Stimulated activated CD4-positive, alpha-beta T cell treated with anti-CD3 and anti-CD28 coated beads, Interleukin-1b, Interleukin-23, amount 100 ng/mL, for 1 hour (primary cell): ENCODE measurements at places on chromosomes 2 and 18.

DNA sequence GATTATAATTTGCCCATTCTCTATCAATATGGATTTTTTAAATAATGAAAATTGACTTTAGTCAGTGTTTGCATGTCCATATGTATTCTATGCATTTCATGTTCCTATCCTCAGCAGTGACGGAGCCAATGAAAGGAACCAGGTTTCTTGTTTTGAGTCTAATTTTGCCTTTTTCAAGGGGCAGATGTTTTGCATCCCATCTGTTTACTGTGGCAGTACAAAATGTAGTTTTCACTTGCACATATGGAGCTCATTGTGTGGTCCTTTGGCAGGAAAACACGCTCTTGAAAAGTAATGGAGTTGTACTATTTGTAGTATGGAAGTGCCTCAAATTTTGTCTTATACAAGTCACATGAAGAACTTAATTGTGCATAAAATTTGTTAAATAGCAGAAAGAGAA, 127.8 kb downstream of the AGPS start:
- DNase-seq, result no peak

DNA sequence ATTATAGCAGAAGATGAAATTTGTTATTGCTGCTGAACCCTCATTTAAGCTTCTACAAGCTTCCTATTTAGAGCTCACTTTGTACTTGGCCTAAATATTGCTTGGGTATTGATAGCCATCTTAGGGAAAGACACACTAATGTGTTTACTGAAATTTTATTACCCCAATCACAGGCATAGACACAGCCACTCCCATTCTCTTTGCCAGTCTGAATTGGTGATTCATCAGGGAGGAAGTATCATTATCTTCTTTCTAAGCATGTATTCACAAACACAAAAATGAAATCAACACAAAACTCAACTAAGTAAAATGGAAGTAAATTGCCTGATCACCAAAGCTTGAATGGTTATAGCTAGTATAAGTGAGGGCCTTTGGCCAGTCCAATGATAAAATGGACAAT, 666.3 kb downstream of the TSN start:
- no peak for DNase-seq

- no peak for DNase-seq
These were observed 122.0 kb downstream of the SPTBN1 start for GRCh38 chr2:54577944-54578647.

DNA sequence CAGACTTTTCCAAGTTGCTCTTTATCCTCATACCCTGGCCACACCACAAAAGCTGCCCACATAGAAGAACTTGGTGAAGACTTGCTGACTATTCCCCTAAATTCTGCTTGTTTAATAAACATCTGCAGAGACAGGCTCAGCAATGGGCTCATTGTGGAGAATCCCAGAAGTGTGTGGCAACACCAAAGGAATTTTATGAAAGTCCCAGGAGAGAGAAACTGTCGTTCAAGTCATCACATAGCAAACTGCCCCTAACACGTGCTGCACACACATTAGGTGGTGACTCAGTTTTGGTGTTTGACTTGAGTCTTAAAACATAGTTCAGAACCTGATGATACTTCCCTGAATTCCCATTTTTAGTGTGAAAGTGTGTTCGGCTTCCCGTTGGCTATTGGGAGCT, 38.6 kb downstream of the CYP1B1 start:
- no peak for DNase-seq

DNA sequence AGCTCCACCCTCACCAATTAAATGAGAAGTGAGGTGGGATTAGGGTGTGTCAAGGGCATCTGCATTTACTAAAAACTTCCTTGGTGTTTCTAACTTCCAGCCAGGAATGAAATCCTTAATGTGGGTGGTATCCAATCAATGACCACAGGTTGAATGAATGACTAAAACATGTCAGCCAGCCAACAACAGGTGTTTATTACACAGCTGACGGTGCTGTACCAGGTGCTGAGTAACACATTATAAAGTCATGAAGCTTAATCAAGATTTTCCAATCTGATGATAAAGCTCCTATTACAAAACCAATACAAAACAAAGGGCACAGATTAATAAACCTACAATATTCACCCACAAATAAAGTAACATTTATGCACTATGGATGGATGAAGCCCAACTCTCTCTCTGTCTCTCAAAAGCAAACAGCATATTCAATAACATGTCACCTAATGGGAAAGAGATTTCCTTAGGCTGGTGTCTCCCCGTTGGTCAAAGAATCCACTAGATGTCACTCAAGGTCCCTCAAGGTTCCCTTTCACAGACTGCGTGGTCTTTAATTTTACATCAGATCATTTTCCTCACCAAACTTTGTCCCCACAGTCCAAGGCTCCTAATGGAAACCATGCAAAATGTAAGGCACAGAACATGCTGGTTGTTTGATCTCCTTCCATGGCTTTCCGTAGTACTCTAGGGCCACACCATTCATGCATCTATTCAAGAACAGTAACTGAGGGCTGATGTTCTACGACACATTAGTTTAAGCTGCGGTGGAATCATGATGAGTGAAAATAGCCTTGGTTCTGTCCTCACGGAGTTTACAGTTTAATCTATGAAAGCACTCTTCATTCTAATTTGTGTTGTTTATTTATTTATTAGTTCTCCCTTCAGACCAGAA, 6.4 kb upstream of the PTPN4 start:
- DNase-seq, result no peak

- DNase-seq, result no peak
These were observed 77.5 kb downstream of the NCK2 start for GRCh38 chr2:105822186-105822585.

DNA sequence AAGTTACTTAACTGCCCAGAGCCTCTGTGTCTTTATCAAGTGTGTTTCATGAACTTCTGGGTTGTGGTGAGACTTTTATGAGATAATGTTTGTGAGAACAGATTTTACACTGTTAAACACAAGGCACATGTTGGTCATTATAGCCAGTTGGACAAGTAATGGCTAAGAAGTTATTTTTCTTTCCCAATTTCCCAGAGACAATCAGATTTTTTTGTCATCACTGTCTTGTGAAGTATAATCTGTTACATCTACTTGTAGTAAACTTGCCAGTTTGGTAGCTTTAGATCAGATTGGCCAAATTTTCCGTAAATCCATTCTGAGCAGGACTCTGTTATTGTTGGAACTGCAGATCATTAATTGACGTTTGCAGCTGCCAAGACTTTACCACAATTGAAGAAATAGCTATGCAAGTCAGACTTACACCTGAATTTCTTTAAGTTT, 838.8 kb downstream of the SLC4A3 start:
- DNase-seq, result no peak

DNA sequence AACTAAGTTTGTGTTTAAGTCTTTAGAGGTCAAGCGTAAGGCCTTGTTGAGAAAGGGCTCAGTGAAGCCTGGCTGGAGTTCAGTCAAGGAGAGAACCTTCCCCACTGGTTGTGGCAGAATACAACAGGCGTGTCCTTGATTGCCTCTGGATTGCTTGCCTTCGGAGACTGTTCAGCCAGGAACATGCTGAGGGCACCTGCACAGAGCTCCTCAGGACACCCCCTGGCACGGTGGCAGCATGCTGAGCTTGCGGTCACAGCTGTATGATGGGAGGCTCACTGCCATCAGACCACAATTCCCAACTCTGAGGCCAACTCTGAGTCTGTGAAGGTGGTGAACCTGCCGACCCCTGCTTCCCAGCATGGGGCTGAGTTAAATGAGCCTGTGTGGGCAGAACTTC, 130.0 kb downstream of the LPIN1 start:
- no peak for DNase-seq

- DNase-seq, result no peak
These were observed 75.8 kb downstream of the KIDINS220 start for GRCh38 chr2:8761529-8762164.

GRCh38 chr18:6646801-6647200, 82.7 kb upstream of the ARHGAP28 start:
- DNase-seq, result no peak

DNA sequence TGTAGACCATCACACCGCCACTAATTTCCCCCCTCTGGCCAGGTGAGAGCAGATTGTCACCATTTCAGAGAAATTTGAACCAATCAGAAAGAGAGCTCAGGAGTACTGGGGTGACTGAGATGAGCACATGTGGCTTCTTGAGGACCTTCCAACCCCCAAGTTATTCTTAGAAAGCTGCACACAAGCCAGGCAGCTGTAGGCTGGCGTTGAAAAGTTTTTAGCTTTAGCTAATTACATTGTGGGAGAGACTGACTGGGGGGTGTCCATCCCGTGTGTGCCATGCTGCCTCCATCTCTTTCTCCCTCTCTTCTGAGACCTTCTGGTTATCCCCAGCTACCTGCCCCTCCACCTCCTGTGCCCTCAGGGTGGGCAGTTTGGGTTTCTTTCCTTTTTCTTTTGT, 154.0 kb downstream of the AGAP1 start:
- DNase-seq, result no peak

GRCh38 chr2:25479761-25480160, 138.0 kb upstream of the DNMT3A start:
- no peak for DNase-seq

DNA sequence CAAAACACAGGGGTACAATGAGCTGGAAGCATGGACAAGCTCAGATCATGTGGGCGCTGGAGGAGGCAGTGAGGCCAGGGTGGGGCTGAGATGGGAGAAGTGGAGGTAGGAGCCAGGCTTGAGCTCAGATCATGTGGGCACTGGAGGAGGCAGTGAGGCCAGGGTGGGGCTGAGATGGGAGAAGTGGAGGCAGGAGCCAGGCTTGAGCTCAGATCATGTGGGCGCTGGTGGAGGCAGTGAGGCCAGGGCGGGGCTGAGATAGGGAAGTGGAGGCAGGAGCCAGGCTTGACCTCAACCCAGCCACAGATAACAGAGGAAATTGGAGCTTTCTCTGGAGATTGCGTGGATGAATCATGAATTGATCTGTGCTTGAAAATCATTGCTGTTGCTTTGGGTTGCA, 48.3 kb upstream of the TMEM18 start:
- DNase-seq, result no peak

DNA sequence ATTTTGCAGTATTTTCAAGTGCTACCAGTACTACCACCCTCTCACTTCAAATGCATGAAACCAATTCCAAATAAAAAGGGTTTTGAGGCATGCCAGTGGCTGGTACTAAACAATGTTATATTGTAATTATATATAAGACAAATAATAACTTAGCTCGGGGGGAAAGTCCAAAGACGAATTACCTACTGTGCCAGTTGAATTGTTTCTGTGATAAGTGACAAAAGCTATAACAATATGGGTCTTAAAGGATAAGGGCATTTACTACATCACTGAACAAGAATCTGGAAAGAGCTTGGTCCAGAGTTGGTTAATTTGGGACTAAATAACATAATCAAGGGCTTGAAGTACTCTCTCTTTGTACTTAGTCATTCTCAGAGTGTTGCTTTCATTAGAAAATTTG, 404.7 kb upstream of the CHAC2 start:
- no peak for DNase-seq

DNA sequence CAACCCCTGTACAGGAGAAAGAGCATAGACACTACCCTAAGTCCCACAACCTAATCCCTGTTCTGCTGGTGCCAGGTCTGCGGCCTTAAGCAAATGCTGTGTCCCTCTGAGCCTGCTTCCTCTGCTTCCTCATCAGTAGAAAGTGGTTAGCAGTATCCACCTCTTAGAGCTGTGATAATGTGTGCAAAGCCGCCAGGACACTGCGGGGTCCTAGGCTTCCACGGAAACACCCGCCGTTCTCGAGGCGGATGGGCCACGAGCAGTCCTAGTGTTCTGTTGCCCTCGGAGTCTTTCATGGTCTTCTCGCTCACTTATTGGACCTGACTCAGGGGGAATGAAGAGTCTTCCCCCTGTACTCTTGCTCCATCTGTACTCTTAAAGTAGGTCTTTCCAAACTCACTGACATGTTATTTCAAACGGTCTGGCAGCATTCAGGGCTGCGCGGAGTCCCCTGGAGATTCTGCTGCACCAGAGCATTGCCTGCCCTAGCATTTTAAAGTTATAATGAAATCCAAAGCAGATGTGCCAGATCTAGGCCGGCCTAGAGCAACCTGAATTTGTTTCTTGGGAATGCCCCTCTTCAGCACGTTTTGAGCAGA, 107.2 kb upstream of the ZNF236 start:
- DNase-seq, result no peak

DNA sequence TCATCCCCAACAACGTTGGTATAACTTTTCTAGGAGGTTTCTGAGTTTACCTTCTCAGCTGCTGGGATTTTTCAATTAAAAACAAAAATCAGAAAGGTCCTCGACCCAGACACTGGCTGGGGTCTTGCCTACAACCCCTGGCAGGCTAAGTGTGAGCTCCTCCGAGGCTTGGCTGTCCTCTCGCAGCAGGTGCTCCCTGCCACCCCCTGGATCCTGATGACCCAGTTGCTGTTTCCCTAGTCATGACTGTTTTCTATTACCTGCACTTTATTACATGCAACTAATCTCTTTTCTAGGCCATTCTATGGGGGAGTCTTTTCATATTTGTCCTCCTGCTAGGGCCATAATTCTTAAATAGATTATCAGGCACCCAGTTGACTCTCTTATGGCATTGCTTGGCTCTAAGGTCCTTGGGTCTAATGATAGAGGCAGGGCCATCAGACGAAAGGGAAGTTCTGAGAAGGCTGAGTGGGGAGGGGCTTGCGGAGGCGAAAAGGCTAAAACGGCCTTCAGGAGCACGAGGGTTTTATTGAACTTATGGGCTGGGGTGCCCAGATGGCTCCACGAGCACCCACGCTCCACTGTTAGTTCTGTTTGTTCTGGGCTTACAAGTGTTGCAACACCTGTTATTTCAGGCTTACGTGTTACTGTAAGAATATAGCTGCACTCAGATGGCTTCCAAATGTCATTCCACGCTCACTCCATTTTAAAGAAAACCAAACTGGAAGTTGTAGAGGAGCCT, 166.0 kb downstream of the NCK2 start:
- no peak for DNase-seq

DNA sequence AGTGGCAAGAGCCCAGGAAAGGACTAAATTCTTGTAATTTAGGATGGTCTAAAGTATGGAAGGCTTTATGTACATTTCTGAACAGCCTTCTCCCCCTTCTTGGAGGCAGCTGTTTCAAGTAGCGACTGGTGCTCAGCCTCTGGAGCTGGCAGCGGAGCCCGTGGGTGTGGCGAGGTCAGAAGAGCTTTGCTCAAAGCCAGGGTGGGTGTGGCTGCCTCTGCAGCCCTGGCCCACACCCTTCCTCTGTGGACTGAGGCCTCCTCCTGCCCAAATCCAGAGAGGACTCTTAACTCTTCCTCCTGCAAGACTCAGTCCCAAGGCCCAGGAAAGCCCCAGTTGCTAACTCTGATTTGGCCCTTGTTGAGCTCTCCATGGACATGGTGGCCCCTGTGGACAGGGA, 202.1 kb upstream of the REV1 start:
- no peak for DNase-seq

- DNase-seq, result no peak
These were observed 4.0 kb downstream of the GPR155 start for GRCh38 chr2:174482854-174483253.

- no peak for DNase-seq
These were observed 319.4 kb upstream of the FANCL start for GRCh38 chr2:58560531-58560930.

- no peak for DNase-seq
These were observed 8.9 kb downstream of the EPC2 start for GRCh38 chr2:148653437-148653836.

GRCh38 chr2:1246239-1246638, 167.0 kb upstream of the TPO start:
- DNase-seq, result no peak
